Left renal cortex interstitium (tissue), 4 donors: ENCODE measurements at places on chromosomes 13 and 19. TPM values are rescaled to one million over a fixed set of nuclear protein-coding genes. Genes with fewer than 3 reads are reported as not detected.

- no peak for DNase-seq
Observed at GRCh38 chr19:51025401-51025800, 1.0 kb downstream of the KLK11 start.

The CYP2A7 gene
- 0.16 TPM for polyA plus RNA-seq

DNA sequence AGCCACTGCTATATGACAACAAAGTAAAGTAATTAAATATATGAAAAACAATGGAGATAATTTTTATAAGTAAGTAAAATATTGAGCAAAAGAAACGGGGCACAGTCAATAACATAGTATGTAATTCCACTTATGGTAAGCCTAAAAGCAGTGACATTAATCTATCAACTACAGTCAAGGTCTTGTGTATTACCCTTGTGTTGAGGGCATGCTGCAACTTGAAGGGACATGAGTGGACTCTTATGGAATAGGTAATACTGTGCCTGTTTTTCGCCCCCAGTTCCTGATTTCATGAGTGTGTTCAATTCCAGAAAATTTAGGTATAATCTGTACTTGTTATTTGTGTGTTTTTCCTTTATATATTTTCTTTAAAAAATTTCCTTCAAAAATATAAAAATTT is 201.3 kb upstream of the SLITRK6 start:
- DNase-seq: no peak

GRCh38 chr13:32317716-32318465 is 2.6 kb downstream of the BRCA2 start:
- no peak for DNase-seq

The ZNF829 gene
- 8.2 TPM for polyA plus RNA-seq

The CYP2F1 gene
- polyA plus RNA-seq: not detected

GRCh38 chr19:33621811-33622504 is at the start of gene CHST8:
TSS of gene CHST8 (plus strand) at chr19:33621953. CDS start at chr19:33689262, 67,309 bp downstream.
- no peak for DNase-seq

- DNase-seq: peak; percentile 32
Observed at GRCh38 chr19:33430674-33431277, 57.3 kb downstream of the CEBPG start.

DNA sequence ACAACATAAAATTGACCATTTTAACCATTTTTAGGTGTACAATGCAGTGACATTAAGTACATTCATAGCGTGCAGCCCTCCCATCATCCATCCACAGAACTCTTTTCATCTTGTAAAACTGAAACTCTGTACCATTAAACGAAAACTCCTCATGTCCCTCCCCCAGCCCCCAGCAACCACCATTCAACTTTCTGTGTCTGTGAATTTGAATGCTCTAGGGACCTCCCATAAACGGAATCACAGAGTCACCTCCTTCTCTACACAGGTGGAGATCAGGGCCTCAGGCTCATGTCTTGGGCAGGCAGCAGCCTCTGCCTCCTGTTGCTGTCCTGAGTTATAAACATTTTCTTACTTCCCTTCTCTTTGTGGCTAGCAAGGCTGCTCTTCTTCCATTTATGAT is 7.3 kb upstream of the CCNE1 start:
- no peak for DNase-seq
